T-helper 2 cell (primary cell): ENCODE measurements at places on chromosomes 1 and 21.

DNA sequence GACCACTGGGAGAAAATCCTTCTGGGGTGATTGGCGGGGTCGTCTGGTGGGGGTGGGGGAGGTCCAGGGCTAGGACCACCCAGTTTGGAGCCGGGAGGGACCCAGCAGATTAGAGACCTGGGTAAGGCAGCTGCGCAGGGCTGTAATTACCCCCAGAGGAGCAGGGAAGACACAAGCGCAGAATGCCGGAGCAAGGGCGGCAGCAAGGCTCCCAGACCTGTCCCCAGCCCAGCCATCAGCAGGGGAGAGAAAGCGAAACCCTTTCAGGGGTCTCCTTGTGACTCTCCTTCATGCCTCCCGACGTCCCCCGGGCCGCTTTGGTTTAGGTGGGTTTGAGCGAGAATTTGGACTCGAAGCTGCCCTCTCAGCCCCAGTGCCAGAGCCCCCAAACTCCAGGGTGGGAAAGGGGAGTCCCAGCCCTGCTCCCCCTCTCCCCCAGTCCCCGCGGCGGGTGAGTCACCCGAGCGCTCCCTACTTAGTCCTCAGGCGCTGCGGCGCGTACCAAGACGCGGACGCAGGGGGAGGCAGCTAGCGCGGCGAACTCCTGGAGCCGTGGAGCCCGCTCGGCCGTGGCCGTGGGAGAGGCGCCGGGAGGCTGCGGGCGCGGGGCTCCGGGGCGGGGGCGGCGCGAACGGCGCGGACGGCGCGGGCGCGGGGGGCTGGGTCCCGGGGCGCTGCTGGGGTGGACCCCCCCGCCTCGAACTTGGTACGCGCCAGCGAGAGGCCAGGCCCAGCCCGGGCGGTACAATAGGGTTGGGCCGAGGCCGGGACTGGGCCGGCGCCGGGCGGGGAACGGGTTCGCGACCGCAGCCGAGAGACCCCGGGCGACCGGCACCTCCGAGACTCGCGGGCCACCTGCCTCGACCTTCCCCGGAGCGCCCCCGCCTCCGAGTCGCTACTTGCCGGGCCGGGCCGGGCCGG, at the start of gene MAP7D1:
Gene MAP7D1, plus strand, starts transcription at position 753 of the 921 bp plus-strand sequence. CDS start 258 bp downstream, outside the sequence.
- peak; percentile 88 for DNase-seq

DNA sequence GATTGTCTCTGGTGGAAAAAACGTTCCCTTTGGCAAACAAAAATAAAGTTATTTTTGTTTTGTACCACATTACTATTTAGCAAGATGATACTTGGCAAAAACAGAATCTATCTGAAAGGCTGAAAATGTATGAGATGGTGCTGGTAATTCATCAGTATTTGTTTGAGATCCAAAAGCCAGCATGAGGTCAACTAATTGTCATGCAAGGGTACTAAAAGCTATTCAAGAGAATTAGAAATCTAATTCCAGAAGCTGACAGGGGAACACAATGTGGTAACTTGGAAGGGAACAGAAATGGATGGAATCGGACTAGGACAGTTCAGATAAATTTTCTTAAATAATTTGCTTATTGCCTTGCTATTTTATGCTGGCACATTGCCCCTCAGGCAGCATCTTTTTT, 263.8 kb downstream of the KCNT2 start:
- DNase-seq, result no peak

DNA sequence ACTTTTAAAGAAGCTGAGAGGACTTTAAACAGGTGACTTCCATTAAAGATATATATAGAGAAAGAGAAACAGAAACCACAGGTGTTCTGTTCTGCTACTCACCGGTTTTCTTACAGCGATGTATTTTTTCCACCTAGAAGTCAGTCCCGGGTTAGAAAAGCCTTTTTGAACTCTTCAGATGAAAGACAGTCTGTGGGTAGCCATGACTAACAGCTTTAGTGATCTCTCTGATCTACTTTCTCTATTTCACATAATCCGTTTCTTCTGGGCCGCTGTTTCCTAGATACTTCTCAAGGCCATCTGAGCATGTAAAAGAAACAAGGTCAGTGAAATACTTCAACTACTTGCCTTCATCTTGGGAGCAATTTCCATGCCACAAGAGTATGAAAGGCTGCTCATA, 25.1 kb downstream of the WDR64 start:
- peak; percentile 27 for DNase-seq

- DNase-seq, result no peak
Observed at GRCh38 chr1:202585590-202585933, 124.7 kb downstream of the SYT2 start.

DNA sequence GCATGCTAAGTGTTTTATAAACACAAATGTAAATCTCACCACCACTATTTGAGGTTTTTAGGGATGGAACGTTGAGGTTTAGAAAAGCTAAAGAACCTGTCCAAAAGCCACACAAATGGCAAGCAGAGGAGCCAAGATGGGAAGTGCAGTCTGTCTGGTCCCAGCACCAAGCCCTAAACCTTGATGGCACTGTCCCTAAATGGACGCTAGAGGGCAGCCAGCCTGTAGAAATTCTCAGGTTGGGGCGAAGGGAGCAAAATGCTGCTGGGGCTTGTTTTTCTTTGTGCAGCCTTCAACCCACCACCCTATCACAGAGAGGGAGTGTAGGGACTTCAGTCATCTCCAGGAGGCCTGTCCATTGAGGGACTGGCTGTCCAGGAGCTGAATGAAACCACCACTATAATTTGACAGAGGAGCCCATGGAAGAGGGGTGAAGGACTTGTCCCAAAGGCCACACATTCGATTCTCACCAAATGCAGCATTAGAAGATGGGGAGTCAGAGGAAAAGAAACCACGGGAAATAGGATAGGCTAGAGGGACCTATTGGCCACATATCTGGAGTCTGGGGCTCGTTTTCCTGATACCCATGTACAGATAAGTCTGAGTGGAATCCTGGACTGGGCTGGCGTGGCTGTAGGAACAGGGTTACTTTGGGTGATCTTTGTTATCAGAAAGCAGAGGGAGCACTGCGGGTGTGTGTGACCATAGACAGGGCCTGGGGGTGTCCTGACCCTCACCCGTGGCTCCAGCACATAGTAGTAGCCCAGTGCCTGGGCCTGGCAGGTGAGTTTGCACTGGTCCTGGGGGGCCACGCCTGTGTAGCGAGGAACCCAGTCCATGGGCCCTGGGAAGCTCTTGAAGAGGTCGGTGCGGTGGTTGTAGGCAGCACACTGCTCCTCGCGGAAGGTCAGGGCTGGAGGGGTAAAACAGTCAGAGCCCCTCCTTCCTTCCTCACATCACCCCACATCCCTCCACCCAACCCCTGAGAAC, 6.1 kb downstream of the ADAMTS4 start:
- no peak for DNase-seq

DNA sequence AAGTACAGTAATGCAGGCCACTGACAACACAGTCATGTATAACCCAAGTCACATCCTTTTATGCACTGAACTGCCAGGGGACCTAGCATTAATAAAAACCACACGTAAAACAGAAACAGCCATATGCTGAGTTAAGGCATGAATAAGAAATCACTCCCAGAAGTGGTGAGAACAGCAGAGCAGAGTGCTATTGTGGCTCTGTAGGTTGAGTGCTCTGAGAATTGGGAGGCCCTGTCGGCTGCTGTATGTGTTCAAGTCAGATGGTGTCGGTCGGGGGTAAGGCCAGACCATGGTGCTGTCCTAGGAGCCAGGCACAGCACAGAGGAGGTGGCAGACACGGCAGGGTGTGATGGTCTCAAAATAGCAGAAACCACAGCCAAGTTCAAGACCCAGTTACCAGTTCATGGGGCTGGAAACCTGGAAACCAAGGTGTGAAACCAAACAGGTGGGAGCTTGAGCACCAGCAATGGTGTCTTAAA, 126.6 kb upstream of the COA6 start:
- DNase-seq, result no peak

DNA sequence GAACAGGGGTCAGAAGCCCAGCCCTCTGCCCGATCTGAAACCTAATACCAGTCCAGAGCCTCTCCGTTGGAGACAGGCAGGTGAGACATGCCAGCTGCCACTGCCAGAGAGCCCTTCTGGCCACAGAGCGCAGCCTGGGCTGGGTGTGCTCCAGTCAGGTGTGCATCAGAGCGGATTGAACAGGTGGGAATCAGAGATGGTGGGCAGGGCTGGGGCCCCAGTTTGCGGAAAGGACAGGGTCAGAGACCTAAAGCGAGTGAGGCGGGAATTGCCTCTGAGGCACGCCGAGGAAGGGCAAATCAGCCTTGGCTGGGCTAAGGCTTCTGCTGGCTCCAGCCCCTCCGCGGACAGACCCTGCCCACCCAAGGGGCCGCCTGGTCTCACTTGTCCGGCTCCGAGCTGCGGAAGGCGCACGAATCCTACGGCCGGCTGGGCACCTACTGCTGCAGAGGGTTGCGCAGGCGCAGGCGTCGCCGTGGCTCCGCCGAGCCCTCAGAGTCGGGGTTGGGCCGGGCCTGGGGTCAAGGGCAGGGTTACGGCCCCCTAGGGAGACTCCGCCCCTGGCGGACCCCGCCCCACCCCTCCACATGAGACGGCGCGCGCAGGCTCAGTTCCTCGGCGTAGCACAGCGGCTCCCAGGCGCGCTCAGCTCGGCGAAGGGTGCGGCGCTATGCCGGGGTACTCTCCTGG, 10.3 kb downstream of the CPLANE2 start:
- no peak for DNase-seq

- peak; percentile 49 for DNase-seq
Observed at GRCh38 chr1:56820755-56821461, 1.7 kb upstream of the FYB2 start.

- no peak for DNase-seq
Observed at GRCh38 chr1:15451014-15451722, 5.4 kb upstream of the CELA2A start.

DNA sequence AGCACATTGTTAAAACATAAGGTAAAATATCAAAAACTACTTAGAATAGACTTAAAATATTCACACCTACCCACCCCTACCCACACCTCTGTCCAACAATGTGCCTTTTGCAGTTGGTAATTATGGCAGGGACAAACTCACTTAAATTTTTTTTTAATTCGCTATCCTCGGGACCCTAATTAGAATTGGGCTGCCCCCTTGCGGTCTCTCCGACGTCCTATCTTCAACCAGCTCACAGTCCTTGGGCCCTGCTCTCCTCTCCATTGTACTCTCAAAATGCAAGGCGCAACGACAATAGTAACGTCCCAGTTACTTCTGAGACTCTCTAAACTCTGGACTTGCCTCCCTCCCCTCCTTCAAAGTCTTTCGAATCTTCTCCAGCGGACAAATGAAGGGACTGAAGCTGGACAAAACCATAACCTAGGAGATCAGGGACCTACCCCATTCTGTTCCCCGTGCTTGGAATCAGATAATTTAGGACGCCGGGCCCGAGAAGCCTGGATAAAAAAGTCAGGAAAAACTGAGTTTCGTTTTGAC, 1.1 kb upstream of the CIART start:
- peak; percentile 42 for DNase-seq

DNA sequence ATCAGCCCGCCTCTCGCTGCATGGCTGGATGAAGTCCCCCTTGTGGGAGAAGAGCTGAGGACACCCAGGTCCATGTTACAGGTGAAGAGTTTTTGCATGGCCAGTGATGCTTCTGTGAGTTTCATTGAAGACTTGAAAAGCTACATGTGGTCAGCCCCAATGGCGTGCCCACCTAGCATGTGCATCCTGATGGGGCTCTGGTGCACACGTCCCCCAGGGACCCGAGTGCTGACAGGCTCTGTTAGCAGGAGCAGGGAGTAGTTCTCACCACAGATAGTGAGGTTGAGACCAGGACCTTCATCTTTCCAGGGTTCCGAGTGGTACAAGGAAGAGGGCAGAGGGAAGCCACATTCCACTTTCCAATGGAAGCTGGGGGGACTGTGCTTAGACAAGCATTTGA, 184.8 kb upstream of the C1orf174 start:
- DNase-seq, result no peak

DNA sequence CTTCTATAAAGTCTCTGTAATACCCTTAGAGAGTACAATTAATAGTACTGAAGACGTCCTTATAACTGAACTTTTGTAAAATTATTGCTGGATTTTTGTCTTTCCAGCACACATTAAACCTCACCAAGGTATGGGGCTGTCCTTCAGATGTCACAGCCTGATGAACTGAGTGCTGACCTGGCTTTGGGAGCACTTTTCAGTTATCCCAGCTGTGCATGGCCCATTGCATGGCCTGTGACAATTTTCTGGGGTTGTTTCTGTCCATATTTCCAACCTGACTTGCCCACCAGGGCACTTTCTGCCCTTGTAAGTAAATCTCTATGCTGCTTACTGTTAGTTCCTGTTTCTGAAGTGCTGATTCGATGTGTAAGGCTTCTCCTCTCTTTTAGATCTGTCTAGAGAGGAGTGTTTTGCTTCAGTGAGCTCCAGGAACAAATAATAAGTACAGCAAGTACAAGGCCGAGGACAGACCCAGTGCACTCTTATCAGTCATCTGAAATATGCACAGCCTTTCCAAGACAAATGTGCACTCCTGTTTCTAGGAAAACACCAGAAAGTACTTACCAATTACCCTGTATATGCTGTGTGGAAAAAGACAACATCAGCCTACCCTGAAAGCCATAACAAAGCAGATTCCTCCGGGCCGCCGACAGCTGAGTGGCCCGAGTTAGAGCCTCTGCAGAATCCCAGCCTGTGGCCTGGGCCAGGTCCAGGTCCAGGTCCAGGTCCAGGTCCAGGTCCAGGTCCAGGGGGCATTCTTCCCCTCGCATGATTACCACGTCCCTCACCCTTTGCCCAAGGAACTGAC, 121.7 kb downstream of the DHRS3 start:
- no peak for DNase-seq

DNA sequence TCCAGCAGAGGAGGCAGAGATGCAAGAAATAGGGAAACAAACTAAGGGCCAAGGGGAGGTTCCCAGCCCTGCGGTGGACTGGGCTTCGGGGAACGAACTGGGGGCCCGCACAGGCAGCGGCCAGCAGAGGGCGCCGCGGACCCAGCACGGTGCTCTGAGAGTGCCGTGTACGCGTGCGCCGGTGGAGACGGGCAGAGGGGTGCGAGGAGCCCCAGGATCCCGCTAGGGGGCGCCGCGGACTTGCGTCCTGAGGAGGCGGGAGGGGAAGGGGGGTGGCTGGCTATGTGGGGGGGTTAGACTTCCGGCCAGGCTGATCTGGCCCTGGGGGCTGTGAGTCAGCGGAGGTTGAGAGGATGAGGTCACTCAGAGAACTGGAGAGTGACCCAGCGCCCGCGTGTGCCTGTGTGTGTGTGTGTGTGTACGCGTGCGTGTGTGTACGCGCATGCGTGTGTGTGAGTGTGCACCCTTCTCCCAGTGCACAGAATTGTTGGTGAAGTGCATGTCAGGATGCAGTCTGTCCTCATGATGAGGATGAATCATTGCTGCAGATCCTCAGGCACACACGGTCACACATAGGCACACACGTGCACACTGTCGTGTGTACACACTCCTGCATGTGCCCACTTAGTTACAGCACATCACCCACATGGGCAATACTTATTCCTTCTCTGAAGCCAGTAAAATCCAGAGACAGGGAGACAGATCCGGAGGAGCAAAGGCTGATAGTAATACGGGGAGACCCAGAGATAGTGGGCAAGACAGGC, 17.0 kb downstream of the NES start:
- peak; percentile 83 for DNase-seq

GRCh38 chr21:43333298-43334062, 93.5 kb downstream of the SIK1 start:
- no peak for DNase-seq

DNA sequence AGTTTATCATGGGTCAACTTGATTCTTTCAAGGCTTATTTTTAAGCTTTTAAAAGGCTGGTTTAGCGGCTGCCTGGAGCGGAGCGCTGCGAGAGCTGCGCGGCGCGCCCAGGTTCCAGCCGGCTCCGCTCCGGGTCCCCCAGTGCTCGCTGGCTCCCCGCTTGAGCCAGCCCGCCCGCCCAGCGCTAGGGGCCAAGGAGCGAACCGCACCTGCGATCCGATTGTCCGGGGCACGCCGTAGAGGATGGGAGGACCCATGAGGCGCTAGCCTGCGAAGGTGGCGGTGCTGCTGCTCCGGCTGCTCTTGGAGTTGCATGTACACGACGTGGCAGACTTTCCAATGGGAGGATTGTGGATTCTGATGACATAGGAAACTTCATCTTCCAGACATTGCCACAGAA, 9.9 kb upstream of the CFHR4 start:
- no peak for DNase-seq
